ENCODE measurements at places on chromosomes 6 and 20.

GRCh38 chr6:54085047-54085446, 26.2 kb upstream of the MLIP start:
- DNase-seq, result no peak

DNA sequence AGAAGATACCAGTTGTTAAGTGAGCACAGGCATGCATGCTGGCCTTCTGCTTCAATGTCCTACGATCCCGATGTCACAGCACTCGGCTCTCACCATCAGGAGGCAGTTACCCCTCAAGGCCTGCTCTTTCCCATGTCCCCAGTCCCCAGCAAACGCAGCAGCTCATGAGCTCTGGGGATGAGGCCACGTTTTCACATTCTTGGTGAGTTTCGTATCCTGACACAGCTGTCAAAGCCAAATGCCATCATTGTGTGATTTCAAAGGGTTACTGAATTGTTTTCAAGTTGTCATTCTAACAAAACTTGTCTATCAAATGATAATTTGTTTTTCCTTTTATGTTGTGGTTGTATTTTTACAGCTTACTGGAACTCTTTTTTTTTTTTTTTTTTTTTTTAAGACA, 226.9 kb upstream of the KCNG1 start:
- DNase-seq, result peak; percentile 7

DNA sequence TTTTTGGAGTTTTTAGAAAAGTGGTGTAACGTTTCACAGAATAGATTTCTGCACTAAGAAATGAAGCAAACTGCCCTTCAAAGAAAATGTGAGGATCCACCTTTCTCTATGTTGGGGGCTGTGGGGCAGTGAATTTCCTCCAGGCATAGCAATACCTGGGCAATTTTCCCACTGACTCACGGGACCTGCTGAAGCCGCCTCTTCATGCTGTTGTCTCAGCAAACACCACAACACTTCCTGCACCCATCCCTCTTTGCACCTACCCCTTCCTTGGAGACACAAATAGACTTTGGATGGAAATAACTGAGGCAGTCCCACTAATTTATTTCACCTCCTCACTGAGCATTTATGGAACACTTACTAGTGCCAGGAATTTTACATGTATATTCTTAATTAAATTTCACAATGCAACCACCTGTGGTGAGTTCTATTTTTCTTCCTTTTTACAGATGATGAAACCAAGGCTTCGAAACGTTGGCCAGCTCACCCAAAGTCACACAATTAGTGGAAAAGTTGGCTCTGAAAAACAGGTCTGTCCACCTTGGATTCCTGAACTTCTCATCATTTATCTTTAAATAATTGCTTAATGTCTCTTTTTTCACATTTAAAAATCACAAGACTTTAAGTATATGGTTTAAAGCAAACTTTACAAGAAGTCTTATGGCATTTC, 17.2 kb upstream of the ADGRF1 start:
- DNase-seq, result no peak

DNA sequence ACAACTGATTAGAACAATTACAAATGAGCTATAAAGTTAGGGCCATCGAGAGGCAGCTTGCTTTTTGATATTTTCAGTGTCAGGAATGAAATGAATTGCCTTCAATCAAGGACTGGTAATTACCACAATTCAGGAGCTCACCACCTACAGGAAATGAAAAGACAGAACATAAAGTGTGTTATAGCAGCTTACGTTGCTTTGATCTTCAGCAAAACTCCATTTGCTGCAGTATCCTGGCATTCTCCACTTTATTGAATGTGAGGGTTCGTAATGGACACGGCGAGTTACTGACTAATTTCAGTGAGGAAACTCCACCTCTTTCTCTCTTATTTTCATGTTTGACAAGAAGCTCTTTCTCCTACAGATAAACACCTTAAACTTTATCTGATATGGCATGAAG, 440.0 kb upstream of the HSF2 start:
- no peak for DNase-seq

GRCh38 chr20:46438156-46438750, 31.8 kb upstream of the ELMO2 start:
- peak; percentile 2 for DNase-seq

GRCh38 chr6:45959534-45960145, 56.0 kb downstream of the CLIC5 start:
- DNase-seq, result peak; percentile 51

- DNase-seq, result no peak
These were observed 4.2 kb upstream of the ZC2HC1B start for GRCh38 chr6:143859891-143860660.

- no peak for DNase-seq
These were observed 21.1 kb downstream of the ENPP1 start for GRCh38 chr6:131828951-131829350.

GRCh38 chr6:7827142-7827541, 83.4 kb downstream of the TXNDC5 start:
- DNase-seq, result no peak

- no peak for DNase-seq
These were observed 388.2 kb downstream of the TBC1D32 start for GRCh38 chr6:120945905-120946594.

- peak; percentile 36 for DNase-seq
These were observed 114.3 kb downstream of the GJA1 start for GRCh38 chr6:121549736-121550135.
